Kidney glomerular epithelial cell (primary cell): ENCODE measurements at places on chromosomes 4 and X.

- no peak for DNase-seq
These were observed 344.1 kb upstream of the GATB start for GRCh38 chr4:152104901-152105357.

DNA sequence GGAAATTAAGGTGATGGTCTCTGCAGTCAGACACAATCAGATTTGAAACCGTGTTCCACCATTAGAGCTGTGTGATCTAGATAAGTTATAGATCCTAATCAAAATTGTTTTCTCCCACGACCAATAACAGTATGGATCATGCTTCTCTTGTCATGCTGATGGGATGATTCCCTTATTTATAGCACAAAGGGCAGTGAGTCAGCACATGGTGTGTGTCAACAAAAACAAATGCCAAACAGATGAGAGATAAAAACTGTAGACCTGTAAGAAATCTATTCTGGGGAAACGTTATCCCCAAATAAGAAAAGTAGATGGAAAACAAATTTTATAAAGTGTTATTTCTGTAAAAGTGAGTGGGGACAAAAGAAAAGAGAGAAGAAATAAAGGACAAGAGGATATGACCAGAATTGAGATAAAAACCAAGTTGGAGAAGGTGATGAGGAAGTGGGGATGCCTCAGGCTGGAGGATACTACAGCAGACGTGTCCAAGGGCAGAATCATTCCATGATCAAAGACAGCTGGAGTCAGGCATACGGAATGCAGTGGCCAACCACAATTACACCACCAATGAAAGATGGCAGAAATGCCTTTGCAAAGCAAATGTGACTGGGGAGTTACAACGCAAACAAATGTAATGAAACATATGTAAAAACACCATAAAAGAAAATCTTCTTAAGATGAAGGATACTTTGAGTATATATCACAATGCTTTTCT, 377.8 kb upstream of the PRKX start:
- DNase-seq, result no peak

GRCh38 chr4:55258152-55258865, 87.7 kb upstream of the SRD5A3 start:
- no peak for DNase-seq

GRCh38 chr4:113684534-113685091, 76.9 kb downstream of the CAMK2D start:
- peak; percentile 41 for DNase-seq

- DNase-seq, result no peak
These were observed 619 bp upstream of the MPC1L start for GRCh38 chrX:40622479-40623138.

DNA sequence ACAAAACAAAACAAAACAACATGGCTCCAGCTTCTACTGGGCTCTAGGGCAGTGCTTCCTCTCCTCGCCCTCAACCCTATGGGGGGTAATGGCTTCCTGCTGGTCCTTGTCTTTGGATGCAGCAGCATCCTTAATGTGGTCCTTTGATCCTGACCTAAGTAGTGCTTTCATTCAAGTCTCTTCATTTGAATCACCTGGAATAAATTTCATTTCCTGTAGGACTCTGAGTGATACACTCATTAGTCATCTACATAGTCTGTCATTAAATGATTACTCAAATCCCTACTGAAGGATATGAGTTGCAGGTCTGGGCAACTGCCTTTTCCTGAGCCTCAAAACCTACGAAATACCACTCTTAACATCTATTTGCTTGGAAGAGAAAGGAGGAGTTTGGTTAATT, 54.5 kb downstream of the RHOH start:
- DNase-seq, result peak; percentile 27

GRCh38 chr4:22661443-22661842, 31.3 kb upstream of the GBA3 start:
- no peak for DNase-seq

DNA sequence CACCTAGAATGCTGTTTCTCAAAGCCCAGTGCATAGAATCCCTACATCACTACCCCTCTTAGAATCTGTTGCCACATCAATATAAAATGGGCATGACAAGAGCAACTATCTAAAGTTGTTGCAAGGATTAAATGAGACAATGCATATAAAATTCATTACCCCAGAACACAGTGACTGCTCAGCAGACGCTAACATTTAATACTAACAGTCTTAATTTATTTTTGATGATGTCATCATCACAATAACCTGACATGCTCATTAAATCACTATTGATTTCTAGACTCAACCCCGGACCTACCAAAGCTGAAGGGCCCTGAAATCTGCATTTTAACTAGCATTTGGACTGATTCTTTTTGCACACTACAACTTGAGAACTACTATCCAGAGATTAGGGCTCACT, 3.9 kb downstream of the ARSJ start:
- DNase-seq, result no peak

GRCh38 chr4:108157655-108158054, 11.1 kb downstream of the LEF1 start:
- DNase-seq, result no peak

DNA sequence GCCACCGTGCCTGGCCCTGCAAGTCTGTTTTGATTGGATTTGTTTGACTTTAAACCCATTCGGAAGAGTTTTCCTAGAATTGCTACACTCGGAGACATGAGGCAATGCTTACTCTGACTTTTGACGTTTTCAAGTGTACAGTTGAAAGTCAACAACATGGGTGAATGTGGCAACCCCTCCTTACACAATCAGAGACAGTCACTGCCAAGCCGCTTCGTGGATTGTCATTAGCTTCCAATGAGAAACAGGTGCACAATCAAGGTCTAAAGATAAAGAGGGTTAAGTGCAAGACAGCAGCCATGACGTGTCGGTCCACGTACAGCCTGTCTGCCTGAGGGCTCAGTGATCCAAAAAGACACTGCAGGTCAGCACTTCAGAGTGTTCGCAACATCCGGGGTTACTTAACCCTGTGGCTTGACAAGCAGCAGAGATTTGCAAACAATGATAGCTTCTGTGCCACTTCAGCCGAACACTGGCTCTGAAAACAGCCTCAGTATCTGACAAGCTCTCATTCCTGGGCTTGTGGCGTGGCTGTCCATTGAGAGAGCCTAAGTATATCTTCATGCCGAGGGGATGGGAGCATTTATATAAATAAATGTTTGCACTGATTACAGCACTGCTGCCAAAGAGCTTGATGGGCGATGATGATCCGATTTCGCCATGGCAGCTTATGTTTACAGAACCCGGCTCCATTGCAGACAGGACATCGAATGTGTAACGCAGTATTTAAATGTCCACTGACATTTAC, 180.0 kb downstream of the DHRSX start:
- DNase-seq, result no peak

DNA sequence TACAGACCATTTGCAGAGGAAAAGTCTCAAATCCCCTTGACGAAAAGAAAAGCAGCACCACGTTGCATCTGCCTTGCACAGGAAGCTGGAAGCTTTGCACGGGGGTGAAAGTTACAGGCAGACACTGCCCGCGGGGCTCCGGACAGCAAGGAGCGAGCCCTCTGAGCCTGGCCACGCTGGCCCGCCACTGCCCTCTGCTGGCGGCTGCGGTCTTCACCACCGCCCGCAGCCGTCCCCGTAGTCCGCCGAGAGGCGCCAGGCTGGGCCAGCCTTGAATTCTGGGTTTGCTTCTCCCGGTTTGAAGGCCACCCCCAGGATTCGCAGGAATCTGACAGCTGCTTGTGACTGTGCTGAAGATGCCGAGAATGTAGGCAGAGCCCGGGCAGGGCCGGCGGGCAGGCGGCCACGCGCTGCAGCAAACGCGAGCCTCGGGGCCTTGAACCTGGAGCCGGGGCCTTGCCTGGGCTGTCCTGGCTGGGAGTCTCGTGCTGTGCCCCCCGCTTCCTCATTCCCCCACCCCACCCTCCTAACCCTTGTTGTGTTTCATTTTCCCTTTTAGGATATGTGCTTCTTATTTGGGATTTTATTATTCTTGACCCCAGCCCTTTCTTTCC, 49.2 kb downstream of the ENPP6 start:
- DNase-seq, result peak; percentile 51

GRCh38 chr4:133969202-133969848, 232.3 kb downstream of the PABPC4L start:
- DNase-seq, result no peak

DNA sequence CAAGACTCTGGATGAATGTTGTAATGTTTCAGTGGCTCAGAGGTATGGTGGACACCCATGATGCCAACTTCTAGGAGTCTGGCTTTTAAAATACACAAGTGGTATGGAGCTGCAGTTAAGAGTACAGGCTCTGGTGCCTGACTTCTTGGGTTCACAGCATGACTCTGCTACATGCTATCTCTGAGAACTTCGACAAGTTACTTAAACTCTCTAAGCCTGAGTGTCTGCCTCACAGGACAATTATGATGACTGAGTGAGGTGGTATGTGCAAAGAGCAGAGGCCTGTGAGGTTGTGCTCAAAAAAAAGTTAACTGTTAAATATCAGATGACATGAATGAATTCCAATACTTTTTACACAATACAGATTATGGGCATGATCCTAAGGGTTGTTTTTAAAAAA, 90.9 kb upstream of the SRD5A3 start:
- no peak for DNase-seq

GRCh38 chr4:67565284-67565683, 6.8 kb downstream of the STAP1 start:
- DNase-seq, result no peak

DNA sequence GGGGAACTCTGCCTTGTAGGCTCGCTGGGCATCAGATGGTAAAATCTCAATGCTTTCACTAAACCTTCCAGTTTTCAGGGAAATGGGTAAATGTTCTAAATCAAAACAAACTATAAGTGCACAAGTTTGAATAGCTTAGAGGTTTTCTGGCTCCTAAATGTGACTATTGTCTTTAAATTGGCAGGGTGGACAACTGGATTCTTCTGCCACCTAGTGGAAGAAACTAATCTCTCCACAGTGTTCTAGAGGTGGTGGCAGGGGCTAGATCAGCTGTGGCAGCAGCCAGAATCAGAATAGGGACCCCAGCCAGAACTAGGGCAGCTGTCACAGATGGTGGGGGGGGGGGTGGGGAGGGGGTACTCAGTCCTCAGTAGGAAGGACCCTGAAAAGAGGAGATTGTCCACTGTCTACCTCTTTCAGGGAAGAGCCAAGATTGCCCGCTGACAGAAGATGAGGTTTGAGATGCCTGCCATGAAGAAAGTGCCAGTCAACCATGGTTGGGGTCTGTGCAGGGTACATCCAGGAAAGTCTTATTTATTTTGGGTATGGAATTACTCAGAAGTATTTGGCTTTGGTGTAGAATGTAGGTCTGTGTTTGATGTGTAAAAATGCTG, 201.4 kb downstream of the CCNG2 start:
- peak; percentile 24 for DNase-seq

DNA sequence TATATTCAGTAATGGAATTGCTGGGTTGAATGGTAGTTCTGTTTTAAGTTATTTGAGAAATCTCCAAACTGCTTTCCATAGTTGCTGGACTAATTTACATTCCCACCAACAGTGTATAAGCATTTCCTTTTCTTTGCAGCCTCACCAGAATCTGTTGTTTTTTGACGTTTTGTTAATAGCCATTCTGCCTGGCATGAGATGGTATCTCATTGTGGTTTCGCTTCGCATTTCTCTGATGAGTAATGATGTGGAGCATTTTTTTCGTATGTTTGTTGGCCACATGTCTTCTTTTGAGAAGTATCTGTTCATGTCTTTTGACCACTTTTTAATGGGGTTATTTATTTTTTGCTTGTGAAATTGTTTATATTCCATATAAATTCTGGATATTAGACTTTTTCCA, 13.6 kb upstream of the MAGED4B start:
- DNase-seq, result no peak

GRCh38 chr4:174616661-174617060, 94.4 kb upstream of the HPGD start:
- no peak for DNase-seq

GRCh38 chr4:8002525-8003309, 63.1 kb upstream of the AFAP1 start:
- DNase-seq, result no peak

GRCh38 chr4:136637071-136637777, 895.1 kb downstream of the PCDH18 start:
- no peak for DNase-seq

- DNase-seq, result no peak
These were observed 40.6 kb upstream of the DOCK11 start for GRCh38 chrX:118455013-118455412.

GRCh38 chr4:127162741-127163140, 470.0 kb upstream of the INTU start:
- no peak for DNase-seq

GRCh38 chr4:184471881-184472613, 2.3 kb downstream of the IRF2 start:
- DNase-seq, result peak; percentile 46

GRCh38 chrX:153928846-153929245, 2.8 kb upstream of the ARHGAP4 start:
- no peak for DNase-seq

GRCh38 chr4:153969542-153969941, 180.7 kb upstream of the SFRP2 start:
- DNase-seq, result no peak

- DNase-seq, result peak; percentile 45
These were observed 112.7 kb downstream of the ASMT start for GRCh38 chrX:1727531-1728027.

GRCh38 chr4:102218656-102219055, 126.6 kb downstream of the SLC39A8 start:
- DNase-seq, result no peak

- DNase-seq, result peak; percentile 37
These were observed 532.2 kb upstream of the AGA start for GRCh38 chr4:177974461-177974860.

DNA sequence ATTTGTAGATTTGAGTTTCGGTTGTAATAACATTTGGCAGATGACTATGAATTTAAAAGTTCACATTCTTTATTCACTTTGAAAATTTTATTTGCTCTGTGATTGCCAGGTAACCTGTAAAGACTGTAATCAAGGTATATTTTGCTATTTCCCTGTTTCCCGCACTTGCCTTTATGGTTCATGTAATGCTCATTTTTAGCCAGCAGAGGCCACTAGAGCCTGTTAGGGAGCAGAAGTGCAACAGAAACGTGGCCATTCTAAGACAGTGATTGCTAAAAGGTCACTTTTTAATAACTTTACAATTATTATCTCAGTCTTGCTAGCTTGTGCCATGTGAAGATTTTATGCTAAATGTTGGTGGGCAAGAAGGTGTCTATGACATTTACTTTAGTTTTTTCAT, 12.4 kb downstream of the YIPF6 start:
- DNase-seq, result no peak

GRCh38 chr4:116942315-116942714, 143.1 kb downstream of the TRAM1L1 start:
- DNase-seq, result no peak
